ENCODE measurements at places on chromosomes 13 and 19.

DNA sequence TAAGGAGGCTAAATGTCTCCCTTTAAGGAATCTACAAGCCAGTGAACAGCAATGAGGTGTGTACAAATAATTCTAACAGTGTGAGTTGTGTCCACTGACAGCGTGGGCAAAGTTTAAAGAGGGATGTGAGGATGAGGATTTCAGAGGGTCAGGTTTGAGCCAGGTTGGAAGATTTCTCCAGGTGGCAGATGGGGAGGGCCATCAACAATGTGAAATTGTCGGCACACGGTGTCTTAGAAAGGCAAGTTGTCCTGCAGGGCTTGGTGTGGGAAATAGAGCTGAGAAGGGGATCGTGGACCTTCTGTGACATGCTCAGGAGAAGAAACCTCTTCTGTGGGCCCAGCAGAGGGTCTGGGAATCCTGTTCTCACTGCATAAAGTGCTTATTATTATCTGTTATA lies 52.1 kb downstream of the ATP8A2 start:
- peak; percentile 8 for DNase-seq

- peak; percentile 21 for DNase-seq
Observed at GRCh38 chr13:99269627-99270241, 11.6 kb upstream of the GPR18 start.

DNA sequence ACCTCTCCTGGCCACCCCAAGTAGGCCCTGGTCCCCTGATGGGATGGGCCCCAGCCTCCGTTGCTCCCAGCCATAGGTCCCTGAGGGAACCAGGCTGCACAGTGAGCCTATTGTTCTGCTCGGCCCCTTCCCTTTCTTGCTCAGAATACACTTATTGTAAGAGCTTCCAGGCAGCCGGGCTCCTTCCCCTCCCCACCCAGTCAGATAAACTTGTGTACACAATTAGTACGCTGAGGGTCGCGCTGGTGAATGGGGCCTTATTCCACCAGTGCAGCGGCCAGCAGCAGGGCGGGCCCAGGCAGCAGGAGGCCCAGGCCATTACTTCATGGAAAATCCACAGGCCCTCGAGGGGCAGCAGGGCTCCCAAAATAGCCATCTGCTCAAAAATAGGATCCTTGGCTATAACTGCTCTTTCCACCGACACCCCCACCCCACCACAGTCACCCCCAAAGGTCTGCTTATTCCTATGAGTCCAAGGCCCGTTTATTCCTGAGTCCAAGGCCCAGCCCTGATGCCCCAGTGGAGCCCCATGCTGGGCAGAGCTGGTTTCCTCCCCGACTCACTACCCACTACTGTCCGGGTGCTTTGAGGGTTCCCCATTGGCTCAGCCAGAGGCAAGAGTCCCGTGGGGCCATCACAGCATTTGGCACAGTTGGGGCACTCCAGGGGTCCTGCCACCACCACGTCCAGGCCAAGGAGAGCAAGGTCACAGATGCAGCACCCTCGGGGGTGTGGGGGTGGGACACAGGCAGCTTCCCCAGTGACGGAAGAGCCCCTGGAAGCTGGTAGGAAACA lies 22.1 kb downstream of the CAPN12 start:
- DNase-seq, result no peak

DNA sequence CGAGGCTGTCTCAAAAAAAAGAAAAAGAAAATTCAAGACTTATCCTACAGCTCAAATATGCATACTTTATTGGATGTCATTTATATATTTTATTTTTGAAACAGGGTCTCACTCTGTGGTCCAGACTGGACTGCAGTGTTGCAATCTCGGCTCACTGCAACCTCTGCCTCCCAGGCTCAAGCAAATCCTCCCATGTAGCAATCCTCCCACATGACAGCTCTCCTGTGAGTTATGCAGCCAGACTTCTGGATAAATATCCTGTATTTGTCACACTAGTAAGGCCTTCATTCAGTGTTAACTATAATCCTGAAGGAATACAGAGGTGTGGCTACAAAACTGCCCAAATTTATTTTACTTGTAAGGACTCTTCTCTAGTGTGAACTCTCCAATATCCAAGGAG lies 7.2 kb downstream of the ZNF552 start:
- DNase-seq, result no peak

GRCh38 chr13:24196593-24197197 lies 36.2 kb downstream of the SPATA13 start:
- no peak for DNase-seq

GRCh38 chr13:112814905-112815585 lies 125.2 kb downstream of the ATP11A start:
- DNase-seq, result no peak

GRCh38 chr13:98803111-98803561 lies 50.7 kb upstream of the SLC15A1 start:
- peak; percentile 19 for DNase-seq

GRCh38 chr19:48837051-48837524 lies 797 bp upstream of the HSD17B14 start:
- peak; percentile 98 for DNase-seq

Measured in NCI-H82 (cell line).